ENCODE measurements at places on chromosomes 5 and 9. TPM values are rescaled to one million over a fixed set of nuclear protein-coding genes. Genes with fewer than 3 reads are reported as not detected.

Gene BASP1
- total RNA-seq = 460 TPM

Gene ARL14EPL
- total RNA-seq = not detected

Gene GFPT2
- total RNA-seq = 12.9 TPM

Gene AK8
- 3.5 TPM for total RNA-seq

Gene TAL2
- 1.4 TPM for total RNA-seq

Gene PCDHA6
- total RNA-seq = 26.3 TPM

Gene SH2D3C
- 9.2 TPM for total RNA-seq

Gene ADAMTS16
- 3.5 TPM for total RNA-seq

All from diencephalon (tissue), 1 donor.